ENCODE measurements at places on chromosomes 2 and 18. TPM values are rescaled to one million over a fixed set of nuclear protein-coding genes. Genes with fewer than 3 reads are reported as not detected.

GRCh38 chr18:78975292-78975691 is 4.3 kb upstream of the SALL3 start:
- no peak for DNase-seq

- DNase-seq: peak; percentile 17
These were observed 243.0 kb downstream of the CELF4 start for GRCh38 chr18:37322492-37323035.

CPO gene
- total RNA-seq: not detected

DNA sequence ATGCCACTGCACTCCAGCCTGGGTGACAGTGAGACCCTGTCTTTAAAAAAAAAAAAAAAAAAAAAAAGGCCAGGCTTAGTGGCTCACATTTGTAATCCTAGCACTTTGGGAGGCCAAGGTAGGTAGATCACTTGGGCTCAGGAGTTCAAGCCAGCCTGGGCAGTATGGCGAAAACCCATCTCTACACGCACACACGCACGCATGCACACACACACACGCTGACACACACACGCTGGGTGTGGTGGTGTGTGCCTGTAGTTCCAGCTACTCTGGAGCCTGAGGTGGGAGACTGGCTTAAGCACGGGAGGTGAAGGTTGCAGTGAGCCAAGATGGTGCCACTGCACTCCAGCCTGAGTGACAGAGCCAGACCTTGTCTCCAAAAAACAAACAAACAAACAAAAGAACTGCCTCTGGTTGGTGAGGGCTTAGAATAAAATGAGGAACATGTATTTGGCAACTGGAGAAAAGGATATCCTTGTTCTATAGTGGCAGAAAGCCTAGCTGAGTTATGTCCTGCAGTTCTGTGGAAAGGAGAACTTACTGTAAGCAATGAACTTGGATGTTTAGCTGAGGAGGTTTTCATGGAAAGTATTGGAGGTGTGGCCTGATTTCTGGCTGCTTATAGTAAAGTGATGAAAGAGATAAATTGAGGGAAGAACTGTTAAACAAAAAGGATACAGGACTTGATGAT is 34.0 kb downstream of the HAT1 start:
- DNase-seq: no peak

MATN3 gene
- not detected for total RNA-seq

- DNase-seq: no peak
These were observed 167.5 kb downstream of the SLC39A10 start for GRCh38 chr2:195824478-195824877.

DNA sequence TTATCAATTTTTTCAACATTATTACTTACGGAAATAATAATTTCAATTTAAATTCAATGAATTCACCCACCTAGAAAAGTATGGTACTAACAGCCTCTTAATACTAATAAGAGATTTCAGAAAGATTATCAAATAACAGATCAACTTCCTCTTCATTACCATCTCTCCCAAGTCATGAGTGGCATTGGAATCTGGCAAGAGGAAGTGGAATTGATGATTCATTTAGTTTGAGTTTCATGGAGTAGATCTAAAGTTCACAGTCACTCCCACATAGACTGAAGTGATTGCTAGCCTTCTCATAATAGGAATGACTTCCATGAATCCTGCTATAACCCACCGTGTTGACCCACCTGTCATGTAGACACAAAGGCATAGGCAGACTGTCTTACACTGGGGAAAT is 77.7 kb upstream of the WDR75 start:
- DNase-seq: no peak

GRCh38 chr2:105183555-105184323 is 57.8 kb upstream of the GPR45 start:
- no peak for DNase-seq

DNA sequence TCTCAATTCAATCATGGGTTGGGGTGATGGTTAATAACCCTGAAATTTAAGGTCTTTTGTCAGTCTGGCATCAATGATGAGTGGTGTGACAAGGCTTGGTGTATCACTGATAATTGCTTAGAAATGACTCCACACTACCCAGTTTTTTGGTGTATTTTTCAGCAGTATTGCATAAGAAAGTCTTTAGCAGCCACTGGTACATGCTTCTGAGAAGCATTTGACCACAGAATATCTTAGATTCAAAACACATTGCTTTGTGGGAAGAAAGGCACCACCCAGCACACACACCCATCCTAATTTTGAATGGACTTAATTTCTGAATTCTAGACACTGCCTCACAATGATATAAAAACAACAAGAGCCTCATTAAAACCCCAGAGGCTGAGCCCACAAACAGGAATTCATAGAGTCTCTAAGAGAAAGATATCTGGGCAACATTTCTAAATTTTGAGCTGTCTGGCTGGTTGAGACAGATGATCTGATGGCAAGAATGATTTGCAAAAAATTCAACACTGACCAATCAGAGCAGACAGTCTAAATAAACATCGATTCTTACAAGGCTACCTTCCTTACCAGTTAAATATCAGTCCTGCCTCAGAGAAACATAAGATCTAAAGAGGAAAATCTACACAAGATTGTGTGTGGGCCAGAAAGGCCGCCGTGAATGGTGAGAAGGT is 114.7 kb upstream of the CYP1B1 start:
- no peak for DNase-seq

DNA sequence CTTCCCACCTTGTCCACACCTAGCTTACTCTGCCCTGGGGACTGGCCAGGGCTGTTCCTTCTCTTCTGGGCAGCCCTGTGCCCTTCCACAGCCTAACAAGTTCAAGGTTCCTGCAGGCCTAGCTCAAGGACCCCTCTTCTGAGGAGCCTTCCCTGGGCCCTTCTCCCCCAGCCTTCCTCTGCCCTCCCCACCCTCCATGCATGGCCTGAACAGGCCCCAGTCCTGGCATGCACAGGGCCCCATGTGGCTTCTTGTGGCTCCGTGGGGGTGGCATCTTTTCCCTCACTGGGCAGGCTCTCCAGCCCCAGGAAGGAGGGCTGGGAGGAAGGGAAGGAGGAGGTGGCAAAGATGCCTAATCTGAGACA is 162.9 kb downstream of the CELF4 start:
- no peak for DNase-seq

GRCh38 chr2:68352651-68353391 is 12.3 kb upstream of the PLEK start:
- no peak for DNase-seq

RESP18 gene
- not detected for total RNA-seq

- no peak for DNase-seq
These were observed 22.2 kb upstream of the TTN start for GRCh38 chr2:178829299-178829960.

ZBTB7C gene
- not detected for total RNA-seq

SULT1C4 gene
- not detected for total RNA-seq

SPATA3 gene
- total RNA-seq: not detected

UGT1A1 gene
- total RNA-seq: not detected

TLX2 gene
- total RNA-seq: 0.12 TPM

CYP27C1 gene
- not detected for total RNA-seq

DNA sequence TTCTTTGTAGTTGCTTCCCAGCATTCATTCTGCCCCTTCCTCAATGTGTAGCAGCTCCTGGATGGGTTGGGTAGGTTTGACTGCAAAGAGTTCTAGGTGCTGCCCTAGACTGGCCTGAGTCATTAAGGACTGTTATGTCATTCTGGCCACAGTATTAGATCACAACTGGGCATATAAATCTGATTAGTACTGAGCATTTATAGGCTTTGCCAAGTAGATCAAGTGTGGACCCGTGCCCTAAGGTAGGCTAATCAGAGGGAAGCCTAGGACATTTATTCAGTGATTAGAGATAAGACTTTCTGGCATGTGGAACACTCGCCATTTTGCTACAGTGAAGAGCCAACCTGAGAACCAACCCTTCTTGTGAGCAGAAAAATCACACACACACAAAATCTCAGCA is 2.7 kb downstream of the KATNAL2 start:
- no peak for DNase-seq

DNA sequence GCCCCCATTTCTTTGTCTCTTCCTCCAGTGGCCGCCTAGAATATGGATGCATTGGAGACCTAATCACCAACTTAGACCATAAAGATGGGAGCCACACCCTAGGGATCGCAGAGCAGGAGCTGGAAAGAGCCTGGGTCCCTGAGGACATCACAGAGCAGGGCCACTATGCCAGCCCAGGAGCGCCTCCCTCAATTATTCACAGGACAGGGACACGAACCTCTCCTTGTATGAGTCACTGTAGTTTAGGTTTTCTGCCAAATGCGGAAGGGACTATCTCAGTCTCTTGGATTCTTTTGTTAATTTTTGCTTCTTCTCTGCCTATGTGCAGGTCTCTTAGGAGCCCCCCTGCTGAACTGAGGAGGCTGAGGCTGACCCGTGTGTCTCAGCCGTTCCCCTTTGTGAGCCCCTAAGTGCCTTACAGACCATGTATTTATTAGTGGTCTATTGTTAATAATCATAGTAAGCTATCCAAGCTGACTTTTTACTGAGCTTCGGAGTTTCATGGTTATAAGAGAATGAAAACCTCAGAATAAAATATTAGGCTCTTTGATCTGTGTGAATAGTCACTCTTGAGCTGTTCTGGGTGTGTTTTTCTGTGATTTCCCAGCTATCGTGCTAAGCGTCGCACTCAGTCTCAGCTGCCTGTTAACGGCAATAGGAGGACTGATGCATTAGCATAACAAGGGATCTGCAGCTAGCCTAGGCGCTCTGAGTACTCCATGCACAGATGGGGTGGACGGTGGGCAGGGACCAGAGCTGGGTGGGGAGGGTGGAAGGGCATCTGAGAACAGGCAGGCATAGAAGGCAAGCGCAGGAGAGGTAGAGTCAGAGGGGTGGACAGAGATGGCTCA is 12.7 kb upstream of the PTPN4 start:
- DNase-seq: no peak

VAMP8 gene
- 94.3 TPM for total RNA-seq

DNA sequence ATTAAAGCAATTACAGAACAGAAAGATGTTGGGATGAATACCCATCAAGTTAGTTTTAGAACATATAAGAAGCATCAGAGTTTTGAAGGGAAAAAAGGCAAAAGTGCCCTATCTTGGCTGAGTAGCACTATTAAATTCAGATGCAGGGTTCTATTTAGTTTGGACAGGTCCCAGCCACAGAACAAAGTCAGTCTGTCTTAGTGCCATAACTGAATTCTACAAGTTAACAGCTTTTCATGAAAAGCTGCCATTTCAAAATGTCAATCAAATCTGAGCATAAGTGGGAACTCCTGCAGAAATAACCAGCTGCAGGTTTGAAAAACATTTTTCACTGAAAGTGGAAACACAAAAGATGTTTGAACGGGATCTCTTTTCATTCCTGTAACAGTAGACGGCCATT is 160.4 kb downstream of the SRBD1 start:
- DNase-seq: no peak

CD28 gene
- 84.0 TPM for total RNA-seq

DNA sequence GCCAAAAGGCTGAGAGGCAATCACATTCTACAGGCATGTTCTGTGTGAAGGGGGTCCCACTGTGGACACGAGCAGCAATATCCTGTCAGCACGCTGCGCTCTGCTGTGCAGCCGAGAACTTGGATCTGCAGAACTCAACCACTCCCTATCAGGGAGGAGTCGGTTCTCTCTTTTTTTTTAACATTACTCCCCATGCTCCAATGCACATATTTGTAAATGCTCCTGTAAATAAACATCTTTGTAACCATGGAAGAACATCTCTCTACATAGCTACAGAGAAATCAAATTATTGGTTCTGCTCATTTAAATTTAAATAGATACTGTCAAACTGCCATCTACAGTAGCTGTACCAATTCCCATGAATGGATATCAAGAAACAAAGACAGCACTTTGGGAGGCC is 3.0 kb upstream of the ANKRD23 start:
- no peak for DNase-seq

GRCh38 chr2:109144271-109144670 is 15.3 kb downstream of the SH3RF3 start:
- DNase-seq: no peak

- no peak for DNase-seq
These were observed 3.3 kb upstream of the KCTD1 start for GRCh38 chr18:26551695-26552081.

MAP2 gene
- total RNA-seq: 0.21 TPM

DNA sequence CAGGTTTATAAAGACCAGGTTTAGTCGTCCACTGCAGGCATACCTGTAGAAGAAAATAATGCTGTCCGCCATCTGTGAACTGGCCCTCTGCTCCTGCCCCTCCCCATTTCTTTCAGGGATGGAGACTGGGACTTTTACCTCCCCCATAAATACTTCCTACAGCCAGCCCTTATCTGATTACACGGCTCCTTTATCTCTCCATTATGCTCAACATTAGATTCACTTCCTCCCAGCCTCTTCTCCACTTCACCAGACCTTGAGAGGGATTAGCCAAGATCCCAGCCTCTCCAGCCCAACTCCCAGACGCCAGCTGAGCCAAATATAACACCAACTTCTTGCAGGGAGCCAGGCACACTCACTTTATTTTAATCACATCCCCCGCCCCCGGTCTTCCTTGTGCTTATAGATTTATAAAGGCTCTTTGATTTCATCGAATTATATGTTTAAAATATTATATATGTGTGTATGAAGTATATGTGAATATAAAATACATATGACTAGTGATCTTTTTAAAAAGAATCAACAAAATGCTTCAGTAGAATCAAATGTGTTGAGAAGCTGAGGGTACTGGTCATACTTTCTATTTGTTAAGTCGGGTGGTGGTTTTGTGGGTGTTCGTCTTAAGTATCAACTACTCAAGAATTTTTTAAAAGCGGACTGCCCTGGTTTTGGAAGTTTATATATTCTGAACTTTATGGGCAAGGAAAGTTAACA is 81.0 kb downstream of the SPRED2 start:
- DNase-seq: no peak

DNA sequence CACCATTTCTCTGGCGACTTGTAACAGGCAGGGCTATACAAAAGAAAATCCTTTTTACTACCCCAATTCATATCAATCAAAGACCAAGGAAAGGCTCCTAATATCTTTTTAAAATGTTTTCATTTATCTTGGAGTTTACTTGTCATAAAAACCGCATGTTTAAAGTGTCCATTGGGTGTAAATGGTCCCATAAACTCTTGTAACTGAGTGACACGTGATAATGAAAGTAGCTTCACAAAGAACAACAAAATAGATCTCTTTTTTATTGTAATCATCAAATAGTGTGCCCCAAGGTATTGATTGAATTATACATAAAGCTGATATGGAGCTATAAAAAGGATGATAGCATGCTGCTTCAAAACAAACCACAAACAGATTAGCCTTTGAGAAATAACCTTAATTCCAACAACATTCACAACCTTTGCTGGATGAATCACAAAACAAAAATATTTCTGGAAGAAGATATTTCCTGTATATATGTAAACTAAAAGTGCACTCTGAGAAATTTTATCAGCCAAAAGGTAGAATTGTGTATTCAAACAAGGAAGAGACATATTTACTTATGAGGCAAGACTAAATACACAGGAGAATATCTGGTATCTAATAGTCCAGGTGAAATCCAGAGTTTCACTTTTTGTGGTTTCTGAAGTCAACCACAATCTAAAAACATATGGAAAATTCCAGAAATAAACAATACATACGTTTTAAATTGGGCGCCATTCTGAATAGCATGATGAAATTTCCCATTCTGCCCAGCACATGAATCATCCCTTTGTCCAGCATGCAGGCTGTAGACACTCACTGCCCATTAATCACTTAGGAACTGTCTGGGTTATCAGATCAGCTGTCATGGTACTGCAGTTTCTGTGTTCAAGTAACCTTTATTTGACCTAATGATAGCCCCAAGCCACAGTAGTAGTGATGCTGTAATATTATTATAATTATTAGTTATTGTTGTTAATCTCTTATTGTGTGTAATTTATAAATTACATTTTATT is 237.5 kb downstream of the PIK3C3 start:
- no peak for DNase-seq

- no peak for DNase-seq
These were observed 111.7 kb downstream of the PTPRM start for GRCh38 chr18:7678801-7679200.

ADAM23 gene
- total RNA-seq: not detected
